ENCODE measurements at places on chromosomes 3 and 15.

GRCh38 chr3:24457719-24458118 lies 36.9 kb downstream of the THRB start:
- no peak for DNase-seq

- no peak for DNase-seq
Measured at GRCh38 chr3:96813820-96814650, at the start of gene EPHA6. Gene EPHA6, plus strand, starts transcription at chr3:96814594.

GRCh38 chr3:130760922-130761321 lies 14.3 kb upstream of the PIK3R4 start:
- DNase-seq, result no peak

DNA sequence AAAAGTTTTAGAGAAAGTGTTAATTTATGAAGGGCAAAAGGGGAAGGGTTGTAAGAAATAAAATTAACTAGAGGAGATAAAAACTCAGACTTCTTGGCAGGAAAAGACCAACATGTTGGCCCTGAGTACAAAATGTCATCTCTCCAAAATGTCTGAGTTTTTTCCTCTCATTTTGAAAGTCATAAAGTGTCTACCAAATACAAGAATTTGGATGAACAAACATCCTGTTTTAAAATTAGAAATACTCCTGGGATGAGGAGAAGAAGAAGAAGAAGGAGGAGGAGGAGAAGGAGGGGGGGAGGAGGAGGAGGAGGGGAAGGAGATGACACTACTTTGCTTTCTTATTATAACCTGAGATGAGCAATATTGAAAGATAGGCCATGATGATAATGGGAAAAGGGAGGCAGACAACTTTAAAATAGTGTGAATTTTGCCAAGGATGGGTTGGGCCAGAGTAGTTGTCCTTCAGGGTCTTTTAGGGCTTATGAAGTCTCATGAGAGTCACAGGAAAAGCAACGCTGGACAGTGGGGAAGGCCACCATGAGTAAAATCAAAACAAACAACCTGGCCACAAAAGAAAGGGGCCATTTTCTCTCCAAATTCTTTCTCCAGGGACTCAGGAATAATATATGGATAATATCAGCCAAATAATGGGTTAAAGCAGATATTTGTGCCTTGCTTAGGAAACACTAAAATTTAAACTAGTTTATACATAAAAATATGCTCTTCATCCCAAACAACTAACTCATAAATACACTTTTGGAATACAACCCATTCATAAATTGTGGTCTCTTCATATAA lies 632.9 kb downstream of the EPHA3 start:
- DNase-seq, result no peak

DNA sequence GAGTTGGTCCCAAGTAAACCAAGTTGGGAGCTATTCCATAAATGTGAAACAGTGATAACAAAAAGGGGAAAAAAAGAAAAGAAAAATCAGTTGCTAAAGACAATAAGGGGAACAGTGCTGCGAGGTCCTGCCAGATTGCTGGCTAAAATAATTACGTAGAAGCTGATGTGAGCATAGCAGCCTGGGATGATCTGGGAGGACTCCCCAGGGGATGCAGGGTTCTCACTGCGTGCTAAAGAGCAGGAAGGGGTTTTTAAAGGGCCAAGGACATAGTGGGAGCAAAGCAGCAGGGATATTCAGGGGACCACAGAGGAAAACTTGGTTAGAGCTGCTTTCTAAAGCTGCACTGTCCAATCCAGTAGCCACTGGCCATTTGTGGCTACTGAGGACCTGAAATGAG lies 133.0 kb upstream of the UMPS start:
- DNase-seq, result no peak

- DNase-seq, result no peak
Measured at GRCh38 chr3:166013073-166013679, 176.0 kb upstream of the BCHE start.

DNA sequence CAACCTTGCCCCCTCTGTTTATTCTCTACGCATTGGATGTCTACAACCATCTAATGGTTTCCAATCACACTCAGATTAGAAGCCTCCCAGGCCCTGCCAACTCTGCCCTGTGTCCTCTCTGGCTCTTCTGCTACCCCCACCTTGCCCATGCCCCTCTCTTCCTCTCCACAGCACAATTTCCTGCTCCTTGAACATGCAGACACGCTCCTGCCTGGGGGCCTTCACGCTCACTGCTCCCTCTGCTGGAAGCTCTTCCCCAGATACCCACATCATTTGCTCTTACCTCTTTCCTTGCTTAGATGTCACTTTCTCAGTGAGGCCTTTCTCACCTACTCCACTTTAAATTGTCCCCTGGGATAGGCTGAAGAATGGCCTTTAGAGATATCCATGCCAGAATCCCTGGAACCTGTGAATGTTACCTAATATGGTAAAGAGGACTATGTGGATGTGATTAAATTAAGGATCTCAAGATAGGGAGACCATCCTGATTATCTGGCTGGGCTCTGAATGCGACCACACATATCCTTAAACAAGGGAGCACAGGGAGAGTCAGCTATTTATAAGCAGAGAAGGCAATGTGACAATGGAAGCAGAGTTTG lies 9.9 kb downstream of the KY start:
- DNase-seq, result peak; percentile 67

GRCh38 chr15:76153241-76154197 lies 93.7 kb downstream of the TMEM266 start:
- no peak for DNase-seq

- DNase-seq, result no peak
Measured at GRCh38 chr3:140013220-140013619, 78.2 kb downstream of the CLSTN2 start.

GRCh38 chr3:100416176-100416575 lies 14.8 kb downstream of the LNP1 start:
- no peak for DNase-seq

- no peak for DNase-seq
Measured at GRCh38 chr3:5123937-5124336, 1.8 kb downstream of the ARL8B start.

- peak; percentile 34 for DNase-seq
Measured at GRCh38 chr3:32175607-32176197, 62.8 kb upstream of the CMTM8 start.

GRCh38 chr3:187753516-187753915 lies 8.2 kb upstream of the BCL6 start:
- no peak for DNase-seq

GRCh38 chr3:57335283-57335938 lies 42.9 kb upstream of the ASB14 start:
- no peak for DNase-seq

- no peak for DNase-seq
Measured at GRCh38 chr3:149585401-149585726, 72.5 kb downstream of the WWTR1 start.

- no peak for DNase-seq
Measured at GRCh38 chr3:156750191-156750873, 75.8 kb upstream of the LEKR1 start.

DNA sequence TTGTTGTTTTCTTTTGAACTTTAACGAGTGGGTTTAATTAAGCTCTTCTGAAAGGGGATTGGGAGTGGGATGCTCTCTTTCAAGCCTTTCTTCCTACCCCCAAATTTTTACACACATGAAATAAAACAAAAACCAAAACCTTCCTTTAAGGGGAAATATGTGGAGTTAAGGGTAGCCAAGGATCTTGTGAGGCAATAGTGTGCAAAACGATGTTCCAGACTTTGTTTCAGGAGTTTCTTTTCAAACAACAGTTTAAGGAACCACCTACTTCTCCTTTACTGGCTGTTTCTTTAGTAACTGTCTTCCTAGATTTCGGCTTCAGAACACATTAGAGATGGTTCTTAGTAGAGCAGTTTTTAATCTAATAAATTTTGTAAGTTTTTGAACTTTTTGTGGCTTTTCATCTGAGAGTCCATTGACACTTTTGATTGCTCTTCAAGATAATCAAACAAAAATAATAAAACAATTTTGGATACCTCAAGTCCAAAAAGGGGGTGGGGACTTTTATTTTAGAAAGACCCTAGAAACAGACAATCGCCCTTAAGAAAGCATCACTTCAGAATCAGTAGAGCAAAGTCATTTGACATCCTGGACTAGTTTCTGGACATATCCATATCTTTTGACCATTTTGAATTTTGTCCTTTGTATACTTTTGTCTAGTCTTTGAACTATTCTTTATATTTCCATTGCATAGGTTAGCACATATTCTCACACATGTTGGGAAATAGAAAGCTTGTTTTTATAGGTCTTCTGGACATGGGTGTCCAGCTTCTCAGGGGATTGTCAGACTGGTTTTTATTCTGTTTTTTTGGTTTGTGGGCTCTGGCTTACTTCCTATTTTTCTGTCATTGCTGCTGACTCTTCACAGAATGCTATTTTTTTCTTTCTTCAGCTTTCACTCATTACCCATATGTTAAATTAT lies 6.0 kb downstream of the DIPK2A start:
- DNase-seq, result peak; percentile 18

- peak; percentile 22 for DNase-seq
Measured at GRCh38 chr3:152909180-152909883, 74.4 kb downstream of the P2RY1 start.

GRCh38 chr3:124965413-124965812 lies 30.9 kb upstream of the MUC13 start:
- no peak for DNase-seq

GRCh38 chr3:48656841-48657281 lies 5.8 kb downstream of the CELSR3 start:
- no peak for DNase-seq

DNA sequence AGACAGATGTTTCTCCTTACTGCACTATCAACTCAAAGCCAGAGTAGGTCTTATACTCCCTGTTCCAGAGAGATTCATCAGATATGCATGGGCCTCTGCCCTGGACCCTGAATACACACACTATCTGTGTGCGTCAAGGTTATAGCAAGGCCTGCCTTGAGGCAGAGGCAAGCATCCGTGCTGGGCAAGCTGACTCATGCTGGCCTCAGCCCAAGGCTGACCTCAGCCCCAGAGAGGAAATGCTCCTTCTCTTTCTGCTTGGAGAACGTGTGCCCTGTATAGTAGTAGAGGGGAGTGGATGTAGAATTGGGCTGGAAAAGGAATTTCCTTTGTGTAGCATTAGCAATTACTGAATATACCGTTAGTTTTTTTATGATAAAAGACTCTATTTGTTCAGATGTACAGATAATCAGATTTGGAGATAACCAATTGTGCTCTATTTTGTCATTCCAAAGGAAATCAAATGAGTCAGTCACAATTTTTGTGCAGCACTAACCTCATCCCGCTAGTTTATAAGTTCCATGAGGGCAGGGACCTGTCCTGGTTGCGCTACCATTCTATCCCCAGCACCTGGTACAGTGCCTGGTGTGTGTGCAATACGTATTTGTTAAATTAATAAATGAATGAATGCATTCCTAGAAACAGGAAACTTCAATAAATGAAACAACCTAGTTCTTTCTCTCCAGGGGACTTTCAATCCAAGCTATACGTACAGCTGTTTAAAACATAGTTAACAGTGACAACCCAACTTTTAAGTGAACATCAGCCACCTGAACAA lies 13.3 kb upstream of the PAQR9 start:
- DNase-seq, result peak; percentile 48

DNA sequence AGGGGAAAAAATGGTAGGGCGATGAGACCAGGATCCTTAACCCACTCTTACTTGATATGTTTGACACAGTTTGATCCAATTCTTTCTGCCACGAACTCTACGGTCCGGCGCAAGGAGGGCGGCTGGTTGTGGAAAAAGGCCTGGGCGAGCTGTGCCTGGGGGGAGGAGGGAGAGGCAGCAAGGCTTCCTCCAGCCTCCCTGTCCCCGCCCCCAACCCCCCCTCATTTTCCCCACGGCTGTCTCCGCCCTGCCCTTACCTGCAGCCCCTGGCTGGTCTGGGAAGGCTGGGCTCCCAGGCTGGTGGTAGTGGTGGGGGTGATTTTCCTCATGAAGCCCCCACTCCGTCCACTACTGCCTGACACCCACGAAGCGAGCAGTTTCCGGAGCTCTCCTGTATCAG lies 8.0 kb downstream of the CDAN1 start:
- DNase-seq, result no peak

- DNase-seq, result no peak
Measured at GRCh38 chr3:9855594-9855993, 11.8 kb upstream of the RPUSD3 start.

DNA sequence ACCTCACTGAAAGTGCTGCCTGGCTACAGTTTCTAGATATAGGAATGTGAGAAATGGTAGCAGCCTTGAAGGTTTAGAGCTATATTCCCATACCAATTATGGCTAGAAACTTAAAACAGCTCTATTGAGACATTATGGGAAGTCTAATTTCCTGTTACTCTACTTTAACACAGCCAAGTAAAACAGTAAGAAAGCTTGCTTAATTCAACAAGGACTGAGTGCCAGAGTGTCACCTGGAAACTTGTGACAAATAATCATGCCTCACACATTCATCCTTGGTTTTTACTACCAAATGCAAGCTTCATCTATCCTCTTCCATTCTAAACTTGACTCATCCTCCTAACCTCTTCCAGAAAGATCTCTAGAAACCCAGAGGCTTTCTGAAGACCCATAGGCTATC lies 41.7 kb downstream of the UBE3A start:
- DNase-seq, result no peak

GRCh38 chr15:31324806-31325594 lies 1.6 kb upstream of the KLF13 start:
- DNase-seq, result no peak

DNA sequence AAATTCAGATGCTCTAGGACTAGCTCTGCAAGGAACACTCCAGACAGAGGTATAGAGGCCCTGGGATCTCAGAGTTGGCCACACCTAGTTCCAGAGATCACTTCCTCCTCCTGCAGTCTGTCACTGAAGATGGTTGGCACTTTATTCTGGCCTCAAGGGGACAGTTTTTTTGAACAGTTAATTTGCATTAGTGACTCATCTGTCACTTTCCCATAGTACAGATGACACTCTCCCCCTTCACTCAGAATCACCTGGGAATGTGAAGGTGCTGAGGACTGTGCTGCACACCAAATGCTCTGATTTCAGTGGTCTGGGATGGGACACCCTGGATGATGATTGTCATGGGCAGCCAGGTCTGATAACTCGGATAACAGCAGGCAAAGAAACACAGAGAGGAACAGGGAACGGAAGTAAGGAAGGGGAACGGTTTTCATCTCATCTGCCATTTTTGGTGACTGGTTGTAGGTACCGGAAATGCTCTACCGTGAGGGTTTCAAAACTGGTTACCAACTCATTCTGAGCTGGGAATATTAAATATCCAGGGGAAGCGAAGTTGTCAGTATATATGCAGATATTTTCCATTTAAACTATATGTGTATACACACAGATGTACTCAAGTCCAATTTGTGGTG lies 232.5 kb upstream of the ST8SIA2 start:
- DNase-seq, result no peak

DNA sequence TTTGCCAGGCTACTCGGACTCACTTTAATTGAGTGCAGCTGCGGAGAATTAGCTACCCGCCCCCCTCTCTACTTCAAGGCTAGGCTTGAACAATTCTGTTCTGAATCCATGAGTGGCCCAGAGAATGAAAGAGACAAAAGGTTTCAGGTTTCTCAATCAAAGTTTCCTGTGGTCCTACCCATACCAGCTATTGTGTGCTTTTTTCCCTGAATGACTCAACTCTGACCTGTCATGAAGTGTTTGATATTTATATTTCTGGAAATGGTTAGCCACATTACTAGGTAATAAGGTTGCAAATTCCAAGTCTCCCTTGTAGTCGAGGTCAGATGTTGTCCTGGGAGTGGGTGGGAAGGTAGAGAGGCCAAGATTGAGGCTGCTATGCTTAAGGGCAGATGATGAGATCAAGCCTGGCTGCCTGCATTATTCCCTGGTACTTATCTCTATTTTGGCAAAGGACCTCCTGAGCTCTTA lies 392.7 kb upstream of the TBL1XR1 start:
- DNase-seq, result no peak
